Mesothelial cell of epicardium (in vitro differentiated cells): ENCODE measurements at places on chromosomes 7 and 10. TPM values are rescaled to one million over a fixed set of nuclear protein-coding genes. Genes with fewer than 3 reads are reported as not detected.

The LLCFC1 gene
- total RNA-seq, result not detected in 3 replicates

The CLCN1 gene
- 0.07 to 0.16 TPM (median 0.11 TPM) in 3 replicates for total RNA-seq

The TRPV5 gene
- total RNA-seq, result 0.18 to 0.56 TPM (median 0.29 TPM) in 3 replicates

The CYP26A1 gene
- 70.6 to 76.5 TPM (median 76.0 TPM) in 3 replicates for total RNA-seq

The GDF10 gene
- 1.7 to 2.1 TPM (median 1.8 TPM) in 3 replicates for total RNA-seq

The RAPGEF5 gene
- total RNA-seq, result 5.4 to 6.1 TPM (median 5.7 TPM) in 3 replicates

The ZPBP gene
- total RNA-seq, result not detected in 3 replicates

The MICU1 gene
- 58.2 to 63.4 TPM (median 63.4 TPM) in 3 replicates for total RNA-seq

The TDRD1 gene
- not detected in 3 replicates for total RNA-seq

The GJD4 gene
- total RNA-seq, result not detected in 3 replicates

The SLC13A1 gene
- not detected in 3 replicates for total RNA-seq

The PNLIPRP1 gene
- not detected in 3 replicates for total RNA-seq

The JCAD gene
- 20.4 to 22.8 TPM (median 21.5 TPM) in 3 replicates for total RNA-seq

The KEL gene
- total RNA-seq, result 1.9 to 4.2 TPM (median 2.3 TPM) in 3 replicates

The MOGAT3 gene
- not detected in 3 replicates for total RNA-seq

The PCGF6 gene
- 10.5 to 10.7 TPM (median 10.6 TPM) in 3 replicates for total RNA-seq

The CC2D2B gene
- 0.32 to 0.78 TPM (median 0.33 TPM) in 3 replicates for total RNA-seq

The HMX3 gene
- not detected in 3 replicates for total RNA-seq

The SEMA3D gene
- total RNA-seq, result 264 to 278 TPM (median 272 TPM) in 3 replicates

The SLC26A3 gene
- total RNA-seq, result not detected in 3 replicates

The TAS2R4 gene
- 3.3 to 4.3 TPM (median 3.5 TPM) in 3 replicates for total RNA-seq

The NEURL1 gene
- 0.40 to 0.88 TPM (median 0.54 TPM) in 3 replicates for total RNA-seq

The WDFY4 gene
- total RNA-seq, result 2.6 to 4.3 TPM (median 3.3 TPM) in 3 replicates

The CACNB2 gene
- total RNA-seq, result 10.0 to 13.1 TPM (median 13.0 TPM) in 3 replicates

The CTAGE4 gene
- total RNA-seq, result 3.1 to 5.5 TPM (median 5.4 TPM) in 3 replicates

The SPAM1 gene
- total RNA-seq, result not detected in 3 replicates

The SLC25A28 gene
- 41.2 to 44.8 TPM (median 41.4 TPM) in 3 replicates for total RNA-seq

The CAMK2B gene
- total RNA-seq, result 1.8 to 1.9 TPM (median 1.9 TPM) in 3 replicates

The TMEM130 gene
- total RNA-seq, result 11.5 to 15.1 TPM (median 12.5 TPM) in 3 replicates

The ELMO1 gene
- 6.7 to 12.0 TPM (median 9.6 TPM) in 3 replicates for total RNA-seq

The SDK1 gene
- 12.8 to 17.2 TPM (median 15.1 TPM) in 3 replicates for total RNA-seq

The RINT1 gene
- total RNA-seq, result 25.3 to 28.5 TPM (median 26.3 TPM) in 3 replicates

The ATOH7 gene
- 0.18 to 0.70 TPM (median 0.38 TPM) in 3 replicates for total RNA-seq

The HDAC9 gene
- 32.2 to 37.4 TPM (median 35.9 TPM) in 3 replicates for total RNA-seq

The ARMH3 gene
- total RNA-seq, result 21.8 to 26.6 TPM (median 26.5 TPM) in 3 replicates
